ENCODE measurements at places on chromosomes 13 and 19. TPM values are rescaled to one million over a fixed set of nuclear protein-coding genes. Genes with fewer than 3 reads are reported as not detected.

- no peak for DNase-seq
Observed at GRCh38 chr19:1309977-1310852, 24.5 kb downstream of the EFNA2 start.

GRCh38 chr19:8504171-8504570, 1.7 kb upstream of the PRAM1 start:
- no peak for DNase-seq

DNA sequence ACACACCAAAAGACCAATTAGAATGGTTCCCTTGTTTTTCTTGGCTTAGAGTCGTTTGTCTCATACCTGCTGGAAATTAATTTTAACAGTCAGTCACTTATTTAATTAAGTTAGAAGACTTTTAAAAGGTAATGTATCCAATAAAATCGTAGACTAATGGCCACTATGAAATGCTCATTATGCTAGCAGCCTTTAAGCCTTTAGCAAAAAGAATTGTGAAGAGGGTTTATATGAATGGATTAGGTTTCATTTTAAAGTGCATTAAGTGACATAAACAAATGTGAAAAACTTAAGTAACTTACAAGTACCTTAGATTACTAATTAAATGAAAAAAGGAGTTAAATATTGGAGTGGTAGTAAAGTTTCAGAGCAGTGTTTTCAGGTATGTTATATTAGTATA, 139.6 kb downstream of the RXFP2 start:
- no peak for DNase-seq

DNA sequence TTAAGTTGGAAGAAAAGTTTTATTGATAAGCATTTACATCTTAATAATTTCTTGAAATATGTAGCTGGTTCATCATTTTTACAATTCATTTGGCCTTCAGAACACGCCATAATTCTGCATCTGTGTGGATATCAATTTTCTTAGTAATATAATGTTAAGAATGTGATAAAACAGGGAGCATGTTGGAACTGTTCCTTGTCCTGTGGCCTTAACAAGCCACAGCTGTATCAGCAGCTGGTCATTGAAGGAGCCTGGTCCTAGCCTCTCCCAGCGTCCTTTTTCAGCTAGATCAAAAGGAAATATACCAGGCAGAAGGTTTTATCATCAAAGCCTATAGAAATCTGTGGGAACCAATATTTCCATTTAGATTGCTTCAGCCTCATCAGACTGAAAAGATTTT, 421.8 kb downstream of the SPRY2 start:
- no peak for DNase-seq

DNA sequence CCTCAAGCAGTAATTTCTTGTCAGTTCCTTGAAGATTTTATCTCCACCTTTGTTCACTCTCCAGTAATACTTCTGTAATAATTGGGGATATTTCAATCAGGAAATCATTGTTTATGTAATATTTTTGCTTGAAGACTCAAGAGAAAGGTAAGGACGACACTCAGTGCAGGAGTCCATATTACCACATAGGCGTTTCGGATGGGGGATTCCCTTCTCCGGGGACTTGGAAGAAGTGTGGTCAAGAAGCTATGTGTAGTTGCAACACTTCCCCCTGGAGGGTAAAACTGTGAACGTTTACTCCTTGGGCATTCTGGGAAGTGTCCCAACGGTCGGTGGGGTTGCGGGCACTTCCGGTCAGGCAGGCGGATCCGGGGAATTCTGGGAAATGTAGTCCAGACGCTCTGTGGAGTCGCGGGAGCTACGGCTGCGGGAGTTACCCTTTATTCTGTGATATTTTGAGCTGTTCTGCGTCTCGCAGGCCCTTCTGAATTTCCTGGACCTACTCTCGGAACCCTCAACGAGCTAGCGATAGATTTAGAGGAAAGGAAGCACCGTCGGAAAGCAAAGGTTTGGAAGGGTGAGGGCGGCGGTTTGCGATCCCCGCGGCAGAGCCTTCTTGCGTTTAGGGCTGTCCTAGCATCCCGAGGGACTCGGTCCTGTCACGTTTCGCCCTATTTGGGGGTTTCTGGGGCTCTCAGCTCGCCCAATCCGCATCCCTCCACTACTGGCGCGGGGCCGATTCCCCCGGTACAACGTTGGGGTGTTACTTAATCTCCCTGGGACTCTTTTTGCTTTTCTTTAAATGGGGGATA, at the start of gene ZNF221:
Gene ZNF221, plus strand, starts transcription at position 395 of the 812 bp plus-strand sequence. CDS start 11,499 bp downstream, outside the sequence.
- DNase-seq: peak; percentile 92

DNA sequence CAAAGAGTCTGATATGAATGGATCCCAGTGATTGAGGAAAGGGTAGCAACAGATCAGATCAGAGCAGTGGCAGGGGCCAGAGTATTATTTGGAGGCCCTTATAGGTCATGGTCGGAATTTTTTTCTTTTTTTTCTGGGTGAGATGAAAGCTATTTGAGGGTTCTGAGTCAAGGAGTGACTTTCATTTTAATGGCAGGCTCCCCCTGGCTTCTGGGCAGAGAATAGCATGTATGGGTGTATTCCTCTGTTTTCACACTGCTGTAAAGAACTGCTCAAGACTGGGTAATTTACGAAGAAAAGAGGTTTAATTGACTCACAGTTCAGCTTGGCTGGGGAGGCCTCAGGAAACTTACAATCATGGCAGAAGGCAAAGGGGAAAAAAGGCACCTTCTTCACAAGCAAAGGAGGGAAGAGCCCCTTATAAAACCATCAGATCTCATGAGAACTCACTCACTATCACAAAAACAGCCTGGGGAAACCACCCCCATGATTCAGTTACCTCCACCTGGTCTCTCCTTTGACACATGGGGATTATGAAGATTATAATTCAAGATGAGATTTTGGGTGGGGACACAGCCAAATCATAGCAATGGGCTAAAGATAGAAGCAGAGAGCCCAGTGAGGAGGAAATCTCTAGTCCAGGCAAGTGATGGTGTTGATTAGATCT, 3.0 kb upstream of the SLC6A16 start:
- DNase-seq: peak; percentile 26

- DNase-seq: no peak
Observed at GRCh38 chr13:107275945-107276614, 708.1 kb upstream of the ARGLU1 start.

DNA sequence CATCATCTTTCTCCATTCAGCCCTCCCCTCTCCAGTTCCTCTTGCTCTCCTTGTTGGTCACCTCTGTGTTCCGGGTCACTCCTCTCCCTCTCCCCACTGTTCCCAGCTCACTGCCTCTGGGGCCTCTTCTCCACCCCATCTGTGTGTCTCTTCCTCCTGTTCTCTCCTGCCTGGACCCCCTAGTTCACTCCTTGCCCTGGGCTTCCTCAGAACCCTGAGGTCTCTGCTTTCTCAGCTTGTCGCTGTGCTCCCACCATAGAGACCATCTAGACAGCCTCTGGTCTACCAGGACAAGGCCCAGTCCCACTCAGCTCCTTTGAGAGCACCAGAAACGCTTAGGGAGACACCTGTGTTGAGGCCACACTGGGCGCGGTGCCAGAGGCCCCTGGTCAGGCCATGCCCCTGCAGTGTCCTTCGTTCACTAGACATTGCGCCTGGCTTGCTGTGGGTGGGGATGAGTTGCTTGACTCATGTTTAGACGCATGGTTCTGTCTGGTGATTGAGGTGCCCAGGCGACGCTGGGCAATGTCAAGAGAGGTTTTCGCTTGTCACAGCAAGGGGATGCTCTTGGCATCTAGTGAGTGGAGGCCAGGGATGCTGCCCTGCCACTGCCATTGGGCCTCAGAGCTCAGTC, 4.8 kb downstream of the LENG9 start:
- no peak for DNase-seq

Gene ZNF536
- 0.79 TPM for total RNA-seq

Gene COX6B2
- total RNA-seq: 23.0 TPM

Gene ZNF441
- total RNA-seq: 3.5 TPM

Gene LILRB3
- 3.5 TPM for total RNA-seq

Gene CEBPA
- 70.6 TPM for total RNA-seq
